ENCODE measurements at places on chromosomes 7 and 10. TPM values are rescaled to one million over a fixed set of nuclear protein-coding genes. Genes with fewer than 3 reads are reported as not detected.

Gene MYO3A
- not detected for total RNA-seq

Gene SLC16A9
- total RNA-seq = 0.23 TPM

Gene HOXA11
- total RNA-seq = not detected

Gene HGF
- 19.5 TPM for total RNA-seq

Gene CDK14
- 54.0 TPM for total RNA-seq

Gene HOXA1
- not detected for total RNA-seq

Gene CPA2
- total RNA-seq = not detected

Gene MYL10
- not detected for total RNA-seq

Gene CTTNBP2
- total RNA-seq = 0.12 TPM

Gene DYNC1I1
- total RNA-seq = 0.45 TPM

Gene LAMB1
- total RNA-seq = 535 TPM

Gene SUN3
- total RNA-seq = not detected

Gene ITPRIP
- total RNA-seq = 4.0 TPM

Gene GJD4
- not detected for total RNA-seq

Gene TBXAS1
- 0.60 TPM for total RNA-seq

Gene SCART1
- 2.7 TPM for total RNA-seq

Gene LIPK
- total RNA-seq = not detected

Gene PTN
- 9.3 TPM for total RNA-seq

Gene ANKRD2
- 0.15 TPM for total RNA-seq

Gene ICA1
- total RNA-seq = 0.23 TPM

Gene FKBP6
- total RNA-seq = not detected

Gene SHOC2
- total RNA-seq = 37.9 TPM

Gene ABHD11
- 6.6 TPM for total RNA-seq

Gene INSYN2A
- total RNA-seq = 0.15 TPM

Gene H2BK1
- total RNA-seq = not detected

Gene CACNA2D1
- 71.3 TPM for total RNA-seq

Gene ZEB1
- 183 TPM for total RNA-seq

Gene NRG3
- total RNA-seq = 0.15 TPM

Gene C10orf90
- total RNA-seq = 0.23 TPM

Gene BICC1
- 102 TPM for total RNA-seq

Gene CRPPA
- 1.2 TPM for total RNA-seq

Gene COG5
- total RNA-seq = 39.2 TPM

Gene SAP25
- 0.08 TPM for total RNA-seq

Gene PTPN20
- 0.47 TPM for total RNA-seq

Gene TMEM139
- total RNA-seq = not detected

Gene PTF1A
- total RNA-seq = not detected

Gene HMX3
- total RNA-seq = not detected

Gene CFAP70
- total RNA-seq = 0.94 TPM

Gene CASD1
- total RNA-seq = 12.4 TPM

Gene FAM237B
- not detected for total RNA-seq

Gene SUGCT
- 55.2 TPM for total RNA-seq

Gene PODXL
- 2.6 TPM for total RNA-seq

Gene ARMS2
- total RNA-seq = not detected

Gene NKX6-2
- total RNA-seq = not detected

Gene RPS24
- total RNA-seq = 2,574 TPM

Gene SPDYE2B
- total RNA-seq = 0.12 TPM

Gene ACSL5
- total RNA-seq = 0.30 TPM

Gene ASIC3
- total RNA-seq = not detected

Gene KCND2
- 0.90 TPM for total RNA-seq

Gene ST8SIA6
- 0.15 TPM for total RNA-seq

Gene PLAC9
- total RNA-seq = 24.6 TPM

Gene TEX47
- total RNA-seq = not detected
